Mammary epithelial cell (primary cell): ENCODE measurements at places on chromosomes 2 and 18. TPM values are rescaled to one million over a fixed set of nuclear protein-coding genes. Genes with fewer than 3 reads are reported as not detected.

- no peak for DNase-seq
Observed at GRCh38 chr18:73920033-73920432, 227.6 kb downstream of the FBXO15 start.

ELOA2 gene
- not detected for polyA plus RNA-seq

CXCR2 gene
- polyA plus RNA-seq = 0.37 TPM

FZD7 gene
- 13.7 TPM for polyA plus RNA-seq

- no peak for DNase-seq
Observed at GRCh38 chr2:19102696-19103423, 255.6 kb downstream of the OSR1 start.

- DNase-seq = no peak
Observed at GRCh38 chr2:219245899-219246230, 586 bp downstream of the STK16 start.

DNA sequence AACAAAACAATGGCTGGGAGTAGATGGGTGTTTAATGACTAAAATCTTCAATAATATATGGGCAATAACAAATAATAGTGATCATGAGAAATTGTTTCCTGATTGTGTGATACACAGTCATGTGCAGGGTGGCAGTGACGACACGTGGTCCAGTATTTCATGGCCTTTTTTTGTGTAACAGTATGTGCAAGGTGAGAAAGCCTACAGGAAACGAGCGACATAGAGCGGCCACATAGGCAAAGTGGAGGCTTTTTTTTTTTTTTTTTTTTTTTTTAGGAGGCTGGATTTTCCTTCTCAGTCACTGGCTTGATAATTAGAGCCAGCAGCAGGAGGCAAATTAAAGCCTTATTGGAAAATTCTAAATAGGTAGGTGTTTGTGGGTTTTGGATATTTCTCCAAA is 123.7 kb downstream of the MYO3B start:
- no peak for DNase-seq

LRRFIP1 gene
- polyA plus RNA-seq = 71.9 TPM

DNA sequence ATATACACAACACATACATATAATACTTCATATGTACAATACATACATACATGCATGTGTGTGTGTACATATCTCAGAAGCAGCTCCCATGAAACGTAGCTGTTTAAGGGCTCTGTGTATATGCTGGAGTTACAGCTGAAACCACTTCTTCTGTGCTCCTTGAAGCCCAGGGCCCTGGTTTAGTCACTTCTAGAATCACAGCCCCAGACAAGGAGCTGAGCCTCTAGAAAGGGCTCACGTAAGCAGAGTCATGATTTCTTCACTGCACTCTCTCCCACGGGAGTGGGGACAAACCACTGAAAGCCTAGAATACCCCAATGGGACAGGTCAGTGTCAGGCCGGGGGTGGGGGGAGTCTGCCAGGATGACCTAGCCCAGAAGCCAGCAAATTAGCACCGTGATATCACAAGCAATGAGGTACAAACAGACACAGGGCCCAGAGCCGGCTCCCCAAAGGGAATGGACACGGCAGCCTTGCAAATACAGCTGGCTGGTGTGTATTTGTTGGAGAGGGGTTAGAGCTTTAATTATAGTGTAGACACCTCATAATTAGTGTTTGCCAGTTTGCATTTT is 90.3 kb downstream of the C1QL2 start:
- DNase-seq = no peak
